ENCODE measurements at places on chromosomes 1 and 21. TPM values are rescaled to one million over a fixed set of nuclear protein-coding genes. Genes with fewer than 3 reads are reported as not detected.

RAB25 gene
- not detected for total RNA-seq

ACTA1 gene
- not detected for total RNA-seq

IL23R gene
- total RNA-seq: not detected

PPIAL4G gene
- not detected for total RNA-seq

GBP7 gene
- not detected for total RNA-seq

PTGFR gene
- not detected for total RNA-seq

GNAT2 gene
- not detected for total RNA-seq

BSND gene
- not detected for total RNA-seq

CYP2J2 gene
- not detected for total RNA-seq

TNFSF18 gene
- not detected for total RNA-seq

CHRM3 gene
- total RNA-seq: 0.07 TPM

PEX14 gene
- total RNA-seq: 9.1 TPM

DNA sequence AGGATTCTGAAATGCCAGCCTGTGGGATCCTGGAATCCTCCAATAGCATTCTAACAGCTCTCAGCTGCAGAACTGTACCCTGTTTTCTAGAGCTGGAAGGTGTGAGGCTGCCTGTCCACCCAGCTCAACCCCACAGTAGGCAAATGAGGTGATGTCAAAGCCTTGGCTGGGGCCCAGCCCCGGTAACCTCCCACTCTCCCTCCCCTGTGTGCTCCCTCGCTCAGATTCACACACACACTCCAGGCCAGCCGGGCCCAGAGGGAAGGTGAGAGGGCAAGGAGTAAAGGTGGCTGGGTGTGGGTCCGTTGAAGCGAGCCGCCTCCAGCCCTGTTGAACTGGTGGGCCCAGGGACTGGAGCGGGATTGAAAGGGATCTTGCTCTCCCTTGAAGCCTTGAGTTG lies at the start of gene BSND:
Gene BSND, plus strand, starts transcription at position 257 of the 400 bp plus-strand sequence. CDS start 254 bp downstream, outside the sequence.
- peak; percentile 56 for DNase-seq

GRCh38 chr1:205965036-205965884 lies 22.0 kb upstream of the SLC26A9 start:
- DNase-seq: peak; percentile 48

- DNase-seq: no peak
Measured at GRCh38 chr1:22122273-22123070, 20.4 kb downstream of the WNT4 start.

- DNase-seq: no peak
Measured at GRCh38 chr1:185934476-185935189, 200.4 kb downstream of the HMCN1 start.

DNA sequence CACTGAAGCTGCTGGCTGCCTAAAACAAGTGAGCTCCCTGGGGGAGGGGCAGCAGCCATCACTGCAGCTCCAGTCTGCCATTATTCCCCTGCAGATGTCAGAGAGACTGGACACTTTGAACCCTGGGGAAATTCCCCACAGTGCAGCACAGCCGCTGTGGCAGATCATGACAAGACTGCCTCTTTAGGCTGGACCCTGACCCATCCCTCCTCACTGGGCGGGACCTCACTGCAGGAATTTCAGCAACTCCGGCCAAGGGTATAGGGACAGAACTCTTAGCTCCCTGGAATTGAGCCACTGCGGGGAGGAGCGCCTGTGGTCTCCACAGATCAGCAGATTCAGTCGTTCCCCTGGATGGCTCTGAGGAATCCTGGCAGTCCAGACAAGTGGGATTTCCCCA lies 964.6 kb downstream of the BRINP3 start:
- DNase-seq: no peak

GRCh38 chr1:32627596-32628162 lies 22.7 kb downstream of the ZBTB8OS start:
- no peak for DNase-seq

- DNase-seq: no peak
Measured at GRCh38 chr1:229619614-229620013, 6.3 kb downstream of the TAF5L start.

DNA sequence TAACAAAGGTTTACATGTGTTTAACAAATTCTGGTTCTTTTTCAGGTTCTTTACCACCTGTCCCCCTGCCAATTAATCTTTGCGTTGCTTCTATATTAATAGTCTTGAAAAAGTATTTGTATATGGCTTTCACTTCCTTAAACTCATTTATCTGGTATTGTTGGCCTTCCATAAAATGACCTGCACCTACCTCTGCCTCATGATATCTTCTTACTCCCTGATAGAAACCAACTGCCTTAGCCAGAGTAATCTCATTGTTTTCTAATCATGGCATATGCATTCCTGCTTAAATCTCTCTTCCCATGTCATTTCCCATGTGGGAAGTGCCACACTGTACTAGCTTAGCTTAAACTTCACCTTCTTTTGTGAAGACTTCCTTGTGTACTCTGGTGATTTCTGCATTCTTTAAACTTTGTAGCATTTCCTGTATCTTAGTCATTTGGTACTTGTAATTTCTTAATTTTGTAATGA lies 8.7 kb downstream of the SMG7 start:
- DNase-seq: peak; percentile 92

- DNase-seq: peak; percentile 87
Measured at GRCh38 chr1:202998836-202999750, 8.1 kb upstream of the TMEM183A start.

GRCh38 chr1:58976294-58976693 lies 192.4 kb upstream of the JUN start:
- no peak for DNase-seq

GRCh38 chr1:223748405-223748772 lies 36.0 kb downstream of the CAPN2 start:
- no peak for DNase-seq

GRCh38 chr1:9238134-9238533 lies 3.6 kb downstream of the H6PD start:
- DNase-seq: no peak

DNA sequence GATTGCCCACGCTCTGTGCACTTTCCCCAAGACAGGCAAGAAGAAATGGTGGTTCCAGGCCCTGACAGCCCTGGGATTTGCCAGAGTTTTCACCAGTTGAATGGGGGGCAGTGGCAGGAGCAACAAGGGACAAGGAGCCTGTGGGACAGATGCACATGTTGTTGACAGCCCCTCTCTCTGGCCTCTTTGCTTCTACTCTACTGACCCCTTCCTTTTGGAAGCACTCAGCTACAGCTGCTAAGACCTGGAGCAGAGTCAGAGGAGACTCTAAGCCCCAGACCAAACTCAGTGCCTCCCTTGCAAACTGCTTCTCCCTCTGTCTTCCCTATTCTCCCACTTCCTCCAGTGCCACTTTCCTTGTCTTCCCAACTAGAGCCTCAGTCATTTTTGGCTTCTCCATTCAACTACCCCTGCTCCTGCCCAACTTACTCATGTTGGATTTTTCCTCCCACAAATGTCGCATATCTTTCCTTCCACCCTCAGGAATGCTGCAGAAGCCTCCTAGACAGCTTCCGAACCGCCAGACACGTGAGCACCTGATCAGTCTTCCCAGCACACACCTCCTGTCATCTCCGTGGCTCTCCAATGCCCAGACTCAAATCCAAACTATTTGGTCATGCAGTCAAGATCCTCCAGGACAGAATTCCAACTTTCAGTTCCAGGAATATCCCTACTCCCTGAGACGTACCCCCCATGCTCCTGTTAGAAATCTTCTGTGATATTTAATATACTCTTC lies 9.1 kb downstream of the INKA2 start:
- DNase-seq: no peak

DNA sequence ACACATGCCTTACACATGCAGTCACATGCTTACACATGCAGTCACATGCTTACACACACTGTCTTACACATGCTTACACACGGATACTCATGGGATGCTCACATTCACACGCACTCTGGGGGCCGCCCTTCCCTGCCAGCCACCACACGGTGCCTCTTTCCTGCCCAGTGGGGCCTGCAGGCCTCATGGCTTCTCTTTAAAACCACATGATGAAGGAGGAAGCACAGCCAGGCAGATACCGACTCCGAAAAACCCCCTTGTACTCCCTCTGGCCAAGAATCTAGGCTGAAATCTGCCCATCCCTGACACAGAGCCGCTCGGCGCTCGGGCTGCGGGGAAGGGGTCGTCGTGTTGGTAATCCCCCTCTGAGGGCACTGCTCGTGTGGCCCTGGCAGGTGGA lies 113.0 kb downstream of the PRDM16 start:
- no peak for DNase-seq

- DNase-seq: no peak
Measured at GRCh38 chr1:94071976-94072375, 49.0 kb downstream of the ABCA4 start.

DNA sequence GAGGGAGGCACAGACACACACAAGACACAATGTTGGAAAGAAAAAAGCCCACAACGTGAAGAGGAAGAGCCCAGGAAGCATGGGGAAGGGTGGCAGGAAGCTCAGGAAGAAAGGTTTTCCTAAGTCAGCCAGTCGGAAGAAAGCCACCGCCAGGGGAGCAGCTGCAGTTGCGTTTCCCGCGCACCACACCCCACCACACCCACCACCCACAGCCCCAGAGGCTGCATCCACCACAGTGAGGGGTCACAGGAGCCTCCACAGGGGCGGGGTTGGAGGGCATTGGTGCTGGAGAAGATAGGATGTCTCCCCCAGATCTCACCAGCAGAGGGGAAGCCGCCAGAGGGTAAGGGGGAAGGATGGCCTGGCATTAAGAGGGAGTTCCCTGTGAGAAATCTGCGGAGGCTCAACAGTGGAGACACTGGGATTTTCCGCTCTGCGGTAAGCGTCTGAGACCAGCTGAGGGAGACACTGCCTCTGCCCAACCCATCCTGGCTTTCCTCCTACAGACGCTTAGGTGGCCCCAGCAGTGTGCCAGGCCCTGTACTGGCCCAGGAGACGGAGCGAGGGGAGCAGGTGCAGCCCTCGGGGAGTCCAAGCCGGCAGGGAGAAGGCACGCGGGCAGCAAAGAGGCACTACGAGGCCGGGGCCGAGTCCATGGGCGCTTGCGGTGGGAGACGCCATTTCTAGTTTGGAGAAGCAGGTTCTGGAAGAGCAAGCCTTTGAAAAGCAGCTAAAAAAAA lies 19.8 kb downstream of the PGLYRP3 start:
- no peak for DNase-seq

DNA sequence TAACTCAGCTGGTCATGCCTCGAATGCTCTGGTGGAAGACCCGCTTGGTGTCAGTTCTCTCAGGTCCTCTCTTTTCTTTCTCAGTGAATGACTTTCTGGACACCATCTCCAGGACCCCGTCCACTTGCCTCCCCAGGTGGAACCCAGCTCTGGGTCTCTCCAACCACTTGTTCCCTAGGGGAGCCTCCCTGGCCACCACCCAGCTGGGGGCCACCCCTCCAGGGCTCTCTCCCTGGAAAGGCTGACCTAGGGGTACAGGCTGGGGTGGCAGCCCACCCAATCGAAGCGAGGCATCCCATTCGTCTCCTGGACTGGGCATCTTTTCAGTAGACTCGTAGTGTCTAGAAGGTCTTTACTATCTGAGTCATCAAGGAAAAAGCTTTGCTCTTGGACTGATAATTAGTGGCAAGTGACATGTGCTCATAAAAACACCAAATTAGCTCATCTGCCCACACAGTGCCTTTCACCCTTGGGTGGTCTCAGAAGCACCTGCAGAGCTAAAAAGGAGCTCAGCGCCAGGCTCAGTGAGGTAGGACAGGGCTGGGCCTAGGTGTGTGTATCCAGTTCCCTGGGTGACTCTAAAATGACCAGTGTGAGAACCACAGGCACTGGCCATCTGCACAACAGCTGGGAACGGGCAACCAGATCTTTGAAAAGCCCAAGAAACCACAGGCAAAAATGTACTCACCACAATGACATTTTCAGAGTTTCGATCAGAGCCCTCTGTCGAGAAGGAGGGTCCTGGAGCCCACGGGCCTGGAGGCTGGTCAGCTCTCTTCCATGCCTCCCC lies 2.4 kb upstream of the PDXK start:
- peak; percentile 68 for DNase-seq

DNA sequence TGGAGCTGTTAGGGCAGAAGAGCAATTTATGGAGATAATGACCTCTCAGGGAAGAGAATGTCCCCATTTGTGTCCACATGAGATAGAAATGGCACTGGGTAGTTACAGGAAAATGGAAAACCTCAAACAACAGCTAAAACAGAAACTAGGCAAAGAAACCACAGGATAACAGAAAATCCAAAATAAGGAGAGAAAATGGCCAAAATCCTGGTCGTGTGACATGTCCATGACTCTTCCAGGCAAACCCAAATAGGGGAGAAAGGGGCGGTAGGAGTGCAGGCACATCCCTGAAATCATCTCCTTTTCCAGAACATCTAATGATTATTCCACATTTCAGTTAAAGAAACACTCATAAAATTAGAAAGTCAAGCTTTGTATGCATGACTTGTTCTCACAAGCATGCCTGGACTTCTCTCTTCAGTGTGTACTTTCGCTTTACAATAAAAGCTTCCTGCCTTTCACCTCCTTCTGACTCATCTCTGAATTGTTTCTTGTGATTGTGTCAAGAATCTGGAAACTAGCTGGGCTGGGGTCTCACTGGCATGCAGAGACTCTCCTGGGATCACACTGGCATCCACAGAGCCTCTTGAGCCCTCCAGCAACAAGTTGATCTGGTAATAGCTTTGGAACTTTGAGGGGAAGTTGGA lies 171.4 kb upstream of the ZP4 start:
- no peak for DNase-seq

GRCh38 chr1:33025761-33026160 lies 10.9 kb downstream of the AK2 start:
- DNase-seq: no peak

- DNase-seq: no peak
Measured at GRCh38 chr1:185824106-185824505, 89.9 kb downstream of the HMCN1 start.
